ENCODE measurements at places on chromosomes 4 and X. TPM values are rescaled to one million over a fixed set of nuclear protein-coding genes. Genes with fewer than 3 reads are reported as not detected.

The SMR3B gene
- total RNA-seq, result not detected

The MFAP3L gene
- 16.7 TPM for total RNA-seq

The IL13RA2 gene
- total RNA-seq, result 1.6 TPM

The PLXNB3 gene
- 7.3 TPM for total RNA-seq

The CFAP99 gene
- not detected for total RNA-seq

The TBX22 gene
- 1.3 TPM for total RNA-seq

Data from camera-type eye (tissue), 1 donor.